Activated CD4-positive, alpha-beta T cell treated with anti-CD3 and anti-CD28 coated beads for 48 hours (primary cell): ENCODE measurements at places on chromosomes 7 and 10.

DNA sequence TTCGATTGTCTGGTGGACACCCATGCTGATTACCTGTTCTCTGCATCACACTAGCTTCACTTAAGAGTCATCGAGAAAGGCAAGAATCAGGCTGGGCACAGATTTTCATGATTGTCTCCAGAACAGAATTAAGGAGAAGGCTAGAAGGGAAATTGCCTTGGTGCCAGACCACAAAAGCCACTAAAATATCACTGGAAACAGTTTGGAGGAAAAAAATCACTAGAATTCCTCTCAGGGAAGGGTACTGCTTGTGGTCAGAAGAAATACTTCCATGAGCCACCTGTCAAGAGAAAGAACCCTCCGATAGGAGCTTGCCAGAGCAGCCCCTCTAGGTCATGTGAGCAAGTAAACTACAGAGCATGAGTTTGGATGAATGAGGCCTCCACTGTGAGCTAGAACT lies 269.3 kb upstream of the TEX47 start:
- no peak for DNase-seq

DNA sequence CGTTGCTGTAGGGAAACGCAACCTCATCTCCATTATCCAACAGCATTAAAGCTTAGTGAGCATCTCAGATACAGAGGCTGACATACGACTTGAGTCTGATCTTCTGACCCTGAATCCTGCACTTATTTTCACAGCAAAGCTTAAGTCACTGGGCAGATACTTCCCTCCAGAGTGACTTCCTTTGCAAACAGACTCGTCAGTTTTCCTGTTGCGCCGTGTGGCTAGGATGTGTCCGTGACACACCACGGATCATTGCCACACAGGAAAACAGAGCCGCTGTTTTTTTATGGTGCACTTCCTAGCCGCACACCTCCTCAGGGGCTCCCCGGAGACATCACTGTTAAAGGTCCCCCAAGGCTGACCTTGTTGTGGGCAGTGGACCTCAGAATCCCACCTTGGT lies 94.9 kb upstream of the MKI67 start:
- no peak for DNase-seq

DNA sequence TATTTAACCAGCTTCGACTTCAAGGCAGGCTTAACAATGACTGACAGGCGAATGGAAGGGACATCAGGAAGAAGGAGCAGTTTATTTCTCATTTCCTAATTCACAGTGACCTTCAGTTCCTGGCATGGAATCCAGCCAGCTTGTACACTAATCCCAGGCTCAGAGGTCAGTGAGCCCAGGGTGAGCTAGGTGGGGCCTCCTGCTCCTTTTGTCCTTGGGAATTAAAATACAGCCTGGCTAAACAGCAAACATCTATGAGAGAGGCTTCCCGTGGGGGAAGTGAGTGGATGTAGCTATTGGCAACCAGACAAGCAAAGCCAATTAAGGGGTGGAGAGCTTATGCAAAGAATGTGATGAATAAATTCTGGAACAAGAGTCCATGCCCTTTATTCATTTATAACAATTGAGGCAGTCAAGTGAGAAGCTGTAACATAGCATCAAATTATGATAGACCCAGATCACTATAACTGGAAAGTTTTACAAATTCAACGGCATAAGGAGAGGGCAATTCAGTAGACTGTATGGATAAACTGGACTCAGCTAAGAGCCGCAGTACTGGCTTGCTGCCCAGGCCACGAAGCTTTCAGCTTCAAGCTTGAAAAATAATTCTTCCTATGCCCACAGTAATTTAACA lies 57.1 kb downstream of the STK17A start:
- no peak for DNase-seq

GRCh38 chr10:34574353-34574934 lies 240.7 kb downstream of the PARD3 start:
- no peak for DNase-seq

DNA sequence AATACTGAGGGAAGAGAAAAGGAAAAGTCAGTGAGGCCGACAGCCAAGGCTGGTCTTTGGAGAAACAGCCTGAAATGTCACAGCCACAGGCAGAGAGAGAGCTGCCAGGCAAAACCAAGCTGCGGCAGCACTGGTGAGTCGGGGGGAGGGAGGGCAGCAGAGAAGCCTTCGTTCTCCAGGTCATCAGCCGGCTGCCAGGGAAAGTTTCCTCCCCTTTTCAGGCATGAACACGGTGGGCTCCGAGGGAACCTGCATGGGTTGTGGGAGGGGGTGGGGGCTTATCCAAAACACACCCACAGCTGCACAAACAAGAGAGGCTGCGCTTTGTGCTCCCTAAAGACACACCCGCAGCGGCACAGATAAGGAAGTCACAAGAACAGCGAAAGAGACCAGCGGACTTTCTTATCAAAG lies 62.3 kb upstream of the NKX6-2 start:
- DNase-seq, result no peak

DNA sequence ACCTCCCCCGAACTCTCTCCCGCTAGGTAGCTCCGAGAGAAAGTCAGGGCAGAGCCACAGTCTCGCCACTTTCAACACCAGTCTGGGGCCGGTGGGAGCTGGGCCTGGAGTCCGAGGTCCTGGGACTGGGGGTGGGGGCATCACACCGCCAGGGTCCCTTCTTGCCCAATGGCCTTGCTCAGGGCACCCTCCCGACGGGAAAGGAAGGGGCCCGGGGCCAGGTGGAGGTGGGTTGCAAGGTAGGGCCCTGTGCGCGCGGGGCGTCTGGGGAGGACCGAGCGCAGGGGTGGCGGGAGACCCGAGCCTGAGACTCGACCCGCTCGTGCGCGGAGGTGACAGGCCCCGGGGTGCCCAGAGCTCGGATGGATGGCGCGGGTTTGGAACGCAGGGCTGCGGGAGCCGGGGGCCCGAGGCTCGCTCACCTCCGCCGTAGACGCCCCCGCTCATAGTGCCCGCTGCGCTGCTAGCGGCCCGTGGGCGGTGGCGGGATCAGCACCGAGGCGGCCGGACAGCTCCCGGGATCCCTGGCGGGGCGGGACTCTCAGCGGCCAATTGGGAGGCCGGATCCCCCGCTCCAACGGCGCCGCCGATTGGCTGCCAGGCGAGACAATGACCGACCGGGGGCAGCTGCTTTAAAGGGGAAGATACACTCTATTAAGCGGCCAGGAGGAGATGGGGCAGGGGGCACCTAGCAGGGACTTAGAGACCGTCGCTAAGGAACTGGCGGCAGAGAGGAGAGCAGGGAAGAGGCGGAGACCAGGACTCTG lies at the start of gene ACTL6B:
Gene ACTL6B, minus strand, starts transcription at position 541 of the 767 bp plus-strand sequence. Its CDS starts 94 bp downstream, at position 447.
- DNase-seq, result peak; percentile 78

DNA sequence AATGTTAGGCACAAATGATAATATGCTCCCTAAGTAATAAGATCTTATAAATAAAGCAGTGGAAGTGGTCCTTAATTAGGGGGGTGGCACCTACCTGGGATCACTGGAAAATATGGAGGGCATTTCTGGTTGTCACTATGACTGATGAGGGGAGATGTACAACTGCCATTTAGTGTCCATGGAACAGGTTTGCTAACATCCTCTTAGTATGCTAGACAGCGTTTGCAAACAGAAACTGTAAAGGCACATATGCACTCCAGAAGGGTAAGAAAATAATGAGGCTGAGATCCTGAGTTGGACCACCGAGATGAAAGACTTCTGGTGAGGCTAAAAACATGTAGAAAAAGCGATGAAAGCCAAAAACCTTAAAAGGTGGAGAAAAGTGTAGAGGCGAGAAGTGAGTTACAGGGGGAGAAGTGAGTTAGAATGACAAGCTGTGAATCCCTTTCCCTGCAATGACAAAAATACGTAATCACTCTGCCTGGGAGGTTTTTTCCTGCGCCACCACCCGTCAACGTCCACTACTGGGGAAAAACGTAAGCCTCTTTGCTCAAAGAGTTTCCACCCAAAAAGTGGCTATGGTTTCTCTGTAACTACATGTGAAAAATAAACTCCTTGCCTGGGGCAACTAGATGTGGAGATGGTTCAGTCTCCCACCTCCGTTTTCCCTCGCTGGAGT lies 767 bp downstream of the KRIT1 start:
- no peak for DNase-seq

- no peak for DNase-seq
Observed at GRCh38 chr10:14880229-14880628, 1.6 kb downstream of the SUV39H2 start.

GRCh38 chr7:7476381-7476780 lies 59.3 kb downstream of the COL28A1 start:
- DNase-seq, result no peak

GRCh38 chr7:73329861-73330581 lies 2.1 kb downstream of the FKBP6 start:
- no peak for DNase-seq

- DNase-seq, result no peak
Observed at GRCh38 chr10:30028738-30029030, 30.7 kb downstream of the JCAD start.

DNA sequence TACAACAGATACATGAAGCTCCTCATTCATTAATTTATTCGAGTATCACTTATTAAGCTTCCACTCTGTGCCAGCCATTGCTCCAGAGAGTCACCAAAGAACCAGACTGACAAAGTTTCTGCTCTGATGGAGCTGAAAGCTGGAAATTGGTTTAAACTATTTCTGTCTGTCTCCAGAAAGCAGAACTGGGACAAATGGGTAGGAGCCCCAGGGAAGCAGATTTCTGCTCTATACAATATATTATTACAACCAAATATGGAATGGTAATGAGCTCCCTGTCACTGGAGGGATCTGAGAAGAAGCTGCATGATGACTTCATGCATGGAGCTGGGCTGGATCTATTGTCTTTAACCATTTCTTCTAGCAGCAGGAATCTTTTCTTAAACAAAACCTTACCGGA lies 165.4 kb upstream of the ADO start:
- no peak for DNase-seq

DNA sequence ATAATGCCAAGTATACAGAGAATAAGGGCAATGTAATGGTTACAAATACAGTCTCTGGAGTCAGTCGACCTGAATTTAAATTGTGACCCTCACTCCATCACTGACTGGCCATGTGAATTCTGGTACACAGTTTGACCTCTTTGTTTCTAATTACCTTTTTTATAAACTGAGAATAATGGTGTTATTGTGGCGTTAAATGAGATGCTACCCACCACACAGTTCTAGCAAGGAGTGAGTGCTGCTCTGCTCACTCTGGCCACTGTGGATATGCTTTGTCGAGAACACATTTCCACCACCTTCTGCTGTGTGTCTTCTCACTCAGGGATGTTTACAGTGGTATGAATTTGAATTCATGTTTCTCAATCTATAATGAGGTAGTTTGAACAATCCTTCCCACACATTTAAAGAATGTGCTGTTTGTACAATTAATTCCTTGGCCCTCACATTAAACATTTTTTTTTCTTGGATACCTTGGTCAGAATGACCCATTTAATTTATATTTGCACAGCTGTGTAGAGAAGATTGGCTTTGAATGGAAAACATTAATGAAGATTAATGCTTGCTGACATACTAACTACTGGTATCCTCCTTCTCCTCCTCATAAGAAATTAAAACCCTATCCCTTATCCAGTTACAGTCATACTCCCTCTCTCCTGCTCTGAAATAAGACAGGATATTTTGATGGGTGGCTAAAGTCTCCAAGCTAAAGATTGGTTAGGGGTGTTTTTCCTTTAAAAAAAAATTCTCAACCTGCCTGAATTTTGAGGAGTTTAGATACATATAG lies 42.4 kb downstream of the PLCE1 start:
- DNase-seq, result no peak

- DNase-seq, result no peak
Observed at GRCh38 chr7:138924501-138925225, 56.5 kb downstream of the KIAA1549 start.

DNA sequence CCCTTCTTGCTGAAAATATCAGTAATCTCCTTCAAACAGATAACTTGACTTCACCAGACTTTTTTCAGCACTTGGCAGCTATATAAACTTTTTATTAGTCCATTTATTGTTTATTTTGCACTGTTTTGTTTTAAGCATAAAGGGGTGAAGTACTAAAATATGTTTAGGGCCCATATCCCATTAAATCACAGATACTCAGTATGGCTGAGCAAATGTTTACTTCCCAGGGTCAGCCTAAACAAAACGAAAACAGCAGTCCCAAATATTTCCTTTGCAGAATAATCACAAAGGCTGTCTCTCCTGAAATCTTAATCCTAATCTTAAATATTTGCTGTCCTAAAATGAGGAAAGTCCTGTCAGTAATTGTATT lies 649.6 kb downstream of the TNS3 start:
- DNase-seq, result no peak

GRCh38 chr7:113664867-113665266 lies 253.9 kb downstream of the PPP1R3A start:
- DNase-seq, result no peak

GRCh38 chr10:29386342-29386999 lies 97.6 kb downstream of the LYZL1 start:
- DNase-seq, result peak; percentile 17

GRCh38 chr10:109721453-109722064 lies 201.8 kb downstream of the XPNPEP1 start:
- no peak for DNase-seq
